ENCODE measurements at places on chromosomes 2 and 18. TPM values are rescaled to one million over a fixed set of nuclear protein-coding genes. Genes with fewer than 3 reads are reported as not detected.
A peak's percentile ranks its signal among the peaks of the same experiment; 100 is the strongest.

Gene TDRD15
- not detected for polyA plus RNA-seq

DNA sequence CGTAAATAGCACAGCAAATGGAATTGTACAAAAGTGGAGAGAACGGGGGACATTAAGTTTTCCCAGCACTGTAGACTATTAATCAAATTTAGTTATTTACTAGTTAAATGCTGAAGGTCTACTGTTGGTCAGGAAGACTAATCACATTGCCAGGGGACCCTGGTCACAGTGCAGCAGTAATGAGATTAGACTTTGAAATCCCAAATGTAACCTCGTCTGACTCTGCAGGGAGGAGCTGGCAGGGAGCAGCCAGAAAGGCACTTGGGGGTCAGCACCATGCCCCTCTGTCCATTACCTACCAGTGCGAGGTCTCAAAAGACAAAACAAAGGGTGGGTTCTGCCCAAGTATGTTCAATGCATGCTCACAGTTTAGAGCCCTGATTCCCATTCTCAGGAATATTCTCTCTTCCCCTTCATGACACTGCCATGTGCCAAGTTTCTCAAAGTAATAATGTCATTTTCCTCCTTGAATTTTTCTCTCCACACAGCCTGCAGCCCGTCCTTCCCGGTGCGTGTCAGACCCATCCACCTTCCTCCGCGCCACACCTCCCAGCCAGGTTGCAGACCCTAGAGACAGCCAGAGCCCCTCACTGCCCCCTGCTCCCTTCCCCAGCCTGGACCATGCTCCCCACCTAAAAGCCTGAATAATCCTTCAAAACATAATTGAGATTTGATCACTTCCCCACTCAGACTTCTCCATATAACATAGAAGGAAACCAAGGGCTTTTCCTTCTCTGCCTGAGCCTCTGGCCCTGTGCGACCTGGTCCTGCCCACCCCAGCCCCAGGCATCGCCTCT lies 52.5 kb downstream of the TMEM18 start:
- peak; percentile 61 for DNase-seq

Gene CCL20
- not detected for polyA plus RNA-seq

Gene MROH2A
- 0.02 TPM for polyA plus RNA-seq

All from SK-N-SH (cell line).